ENCODE measurements at places on chromosomes 3 and 15.

DNA sequence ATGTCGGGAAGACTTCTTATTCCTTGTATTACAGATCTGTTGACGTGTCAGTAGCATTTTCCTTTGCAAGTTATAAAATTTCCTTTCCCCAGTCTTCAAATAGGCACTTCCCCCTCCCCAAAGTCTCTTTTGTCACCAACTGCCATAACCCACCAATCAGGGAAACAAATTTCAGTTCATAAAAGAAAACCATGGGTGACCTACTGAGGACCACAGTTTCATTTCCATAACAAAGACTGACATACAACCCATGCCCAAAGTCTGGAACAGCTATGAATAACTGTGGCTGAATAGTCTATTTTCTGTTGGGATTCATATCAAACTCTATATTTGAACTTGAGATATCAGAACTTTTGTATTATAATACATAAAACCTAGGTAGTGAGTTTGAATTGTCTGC is 307.8 kb downstream of the KBTBD8 start:
- DNase-seq, result no peak

DNA sequence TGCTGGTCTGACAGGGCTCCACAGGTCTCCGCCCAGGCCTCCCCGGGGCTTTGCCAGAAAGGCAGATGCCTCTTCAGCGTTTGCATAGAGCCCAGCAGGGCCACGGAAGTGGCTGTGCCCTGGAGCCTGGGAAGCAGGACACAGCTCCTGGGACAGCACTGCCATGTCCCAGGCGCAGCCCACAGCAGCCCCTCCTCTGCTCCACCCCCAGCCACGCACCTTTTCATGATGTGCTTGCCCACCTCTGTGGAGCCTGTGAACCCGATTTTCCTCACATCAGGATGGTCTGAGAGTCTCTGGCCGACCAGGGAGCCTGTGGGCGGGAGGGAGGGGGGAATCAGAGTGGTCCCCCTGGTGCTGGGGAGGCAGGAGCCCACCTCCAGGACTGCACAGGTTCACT is 33.9 kb upstream of the SLC41A3 start:
- DNase-seq, result peak; percentile 11

- no peak for DNase-seq
Measured at GRCh38 chr3:197746209-197746608, 3.5 kb upstream of the FYTTD1 start.

DNA sequence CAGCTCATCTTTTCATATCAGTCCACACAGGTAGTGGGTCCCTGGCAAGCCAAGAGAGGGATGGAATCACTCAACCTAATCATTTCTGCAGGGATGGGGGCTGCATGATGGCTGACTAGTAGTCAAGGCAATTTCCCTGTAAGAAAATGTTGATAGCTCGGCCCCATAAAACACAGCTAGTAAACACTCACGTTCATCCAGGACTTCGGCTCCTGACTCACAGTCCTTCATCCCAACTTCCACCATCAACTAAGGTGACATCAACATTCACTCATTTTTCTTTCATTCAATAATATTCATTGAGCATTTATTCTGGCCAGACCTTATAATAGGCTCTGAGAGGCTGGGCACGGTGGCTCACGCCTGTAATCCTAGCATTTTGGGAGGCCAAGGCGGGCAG is 4.4 kb upstream of the ACAP2 start:
- DNase-seq, result no peak

GRCh38 chr3:127658234-127658633 is 14.5 kb upstream of the ABTB1 start:
- DNase-seq, result no peak

GRCh38 chr3:107910713-107911259 is 180.0 kb downstream of the CD47 start:
- no peak for DNase-seq

- DNase-seq, result no peak
Measured at GRCh38 chr15:63630036-63630751, 33.0 kb downstream of the FBXL22 start.
